Thoracic aorta (tissue), 2 donors: ENCODE measurements at places on chromosomes 6 and 20.

- no peak for DNase-seq
These were observed 61.4 kb downstream of the DAAM2 start for GRCh38 chr6:39853604-39854003.

DNA sequence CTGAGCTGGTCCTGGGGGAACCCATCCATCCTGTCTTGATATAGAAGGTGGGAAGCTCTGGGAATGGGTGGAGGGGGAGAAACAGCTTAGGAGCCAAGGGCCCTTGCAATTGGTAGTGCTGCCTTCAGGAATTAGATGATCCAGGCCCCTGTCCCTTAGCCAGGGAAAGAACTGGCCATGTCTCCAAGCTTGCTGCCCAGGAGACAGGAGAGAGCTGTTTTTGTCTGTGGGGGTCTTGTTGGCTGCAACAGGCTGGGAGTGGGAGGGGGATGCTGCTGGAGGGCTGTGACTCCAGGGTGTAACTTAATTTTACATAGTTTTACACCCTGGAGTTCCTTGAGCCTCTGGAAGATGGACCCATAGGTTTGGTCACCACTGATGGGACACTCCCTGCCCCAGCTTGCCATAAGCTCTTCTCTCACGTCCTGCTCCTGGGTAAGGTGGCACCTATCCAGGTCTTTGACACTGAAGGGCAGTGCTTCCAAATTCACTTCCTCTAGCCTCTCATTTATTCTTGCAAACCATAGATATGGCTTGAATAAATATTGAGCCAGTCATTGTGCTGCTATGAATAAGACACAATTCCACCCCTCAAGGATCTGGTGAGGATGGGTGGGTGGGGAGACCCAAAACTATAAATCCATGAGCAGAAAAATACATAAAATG is 16.8 kb downstream of the VEGFA start:
- DNase-seq, result no peak

- no peak for DNase-seq
These were observed 189.2 kb upstream of the RAB32 start for GRCh38 chr6:146354451-146354850.

- DNase-seq, result no peak
These were observed 30.2 kb upstream of the FOXP4 start for GRCh38 chr6:41515995-41516394.

GRCh38 chr6:37756135-37756534 is 58.5 kb upstream of the MDGA1 start:
- no peak for DNase-seq

GRCh38 chr6:144304223-144304848 is 19.2 kb downstream of the UTRN start:
- no peak for DNase-seq

DNA sequence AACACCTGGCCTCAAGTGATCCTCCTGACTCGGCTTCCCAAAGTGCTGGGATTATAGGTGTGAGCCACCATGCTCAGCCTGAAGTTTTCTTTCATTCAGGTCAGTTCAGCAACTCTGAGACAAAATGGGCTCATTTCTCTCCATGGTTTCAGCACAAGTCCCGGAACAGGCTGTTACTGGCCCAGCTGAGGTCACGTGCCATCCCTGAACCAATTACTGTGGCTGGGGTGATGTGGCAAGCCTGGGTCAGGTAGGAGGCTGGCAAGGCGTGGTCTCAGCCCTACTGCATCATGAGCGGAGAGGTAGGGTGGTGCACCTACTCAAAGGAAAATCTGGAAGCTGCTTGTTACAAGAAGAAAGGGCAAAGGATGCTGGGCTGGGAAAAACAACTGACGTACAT is 326.4 kb downstream of the KIF16B start:
- DNase-seq, result no peak

DNA sequence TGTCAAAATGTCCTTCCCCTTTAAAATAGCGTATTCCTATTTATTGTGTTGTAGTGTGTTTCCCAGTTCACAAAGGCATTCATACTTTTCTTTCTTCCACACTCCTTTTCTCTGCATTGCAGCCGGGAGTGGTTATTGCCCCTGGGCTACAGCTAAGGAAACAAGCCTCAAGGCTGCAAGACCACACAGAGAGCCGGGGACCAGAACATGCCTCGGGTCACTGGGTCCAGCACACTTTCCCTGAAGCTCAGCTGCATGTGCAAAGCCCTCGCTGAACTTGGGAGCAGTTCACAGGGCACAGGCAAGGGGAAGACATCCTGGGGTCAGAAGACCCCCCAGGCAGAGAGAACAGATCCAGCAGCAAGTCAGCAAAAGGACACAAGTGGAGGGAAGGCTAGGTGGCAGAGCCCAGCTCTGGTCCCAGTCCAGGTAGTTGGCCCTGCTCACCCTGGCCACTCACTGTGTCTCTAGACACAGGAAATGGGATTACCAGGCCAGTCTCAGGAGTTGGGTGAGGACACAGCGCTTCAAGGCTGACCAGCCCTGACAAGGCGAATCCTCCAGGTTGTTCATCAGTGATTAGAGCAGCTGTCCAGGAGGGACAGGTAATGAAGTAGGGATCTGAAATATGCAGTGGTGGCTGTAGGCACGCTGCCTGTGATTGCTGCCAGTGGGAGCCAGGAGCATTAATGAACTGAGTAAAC is 118.2 kb downstream of the CD83 start:
- DNase-seq, result no peak

GRCh38 chr6:157656437-157656997 is 166.5 kb upstream of the SNX9 start:
- DNase-seq, result no peak
